ENCODE measurements at places on chromosomes 2 and 18. TPM values are rescaled to one million over a fixed set of nuclear protein-coding genes. Genes with fewer than 3 reads are reported as not detected.
A peak's percentile ranks its signal among the peaks of the same experiment; 100 is the strongest.

DNA sequence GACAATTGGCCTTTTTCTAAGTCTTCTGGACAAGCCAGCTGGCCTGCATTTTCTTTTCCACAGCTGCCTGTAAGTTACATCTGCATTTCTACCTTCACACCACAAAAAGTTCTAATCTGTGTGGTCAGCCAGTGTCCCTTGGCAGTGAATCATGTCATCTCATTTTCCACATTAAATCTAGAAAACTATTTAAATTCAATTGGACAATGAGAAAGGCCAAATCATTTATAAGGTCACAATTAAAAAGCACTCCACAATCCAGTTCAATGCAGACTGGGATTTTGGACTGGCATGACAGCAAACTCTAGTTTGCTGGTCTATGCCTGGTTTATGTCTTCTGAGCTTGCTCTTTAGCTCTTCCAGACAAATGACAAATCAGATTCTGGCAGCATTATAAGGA, 494.2 kb upstream of the SPHKAP start:
- DNase-seq: no peak
- no peak overlapping the region for H3K27ac ChIP-seq
- H3K36me3 ChIP-seq: no peaks in the 10 kb centered on the region
- no peak overlapping the region for H3K4me3 ChIP-seq
- no peaks in the 10 kb centered on the region for H3K4me1 ChIP-seq

IKZF2 gene
- polyA plus RNA-seq: 0.10 TPM

- DNase-seq: no peak
- no peak overlapping the region for H3K4me3 ChIP-seq
- no peaks in the 10 kb centered on the region for H3K4me1 ChIP-seq
- H3K36me3 ChIP-seq: no peaks in the 10 kb centered on the region
These were observed 314.5 kb upstream of the CHAC2 start for GRCh38 chr2:53452957-53453748.

- no peaks in the 10 kb centered on the region for H3K36me3 ChIP-seq
- no peaks in the 10 kb centered on the region for H3K4me1 ChIP-seq
- no peaks in the 10 kb centered on the region for H3K27me3 ChIP-seq
- H3K4me3 ChIP-seq: no peak overlapping the region
- no peak for DNase-seq
These were observed 78.2 kb downstream of the PTGR3 start for GRCh38 chr18:75130591-75131328.

GRCh38 chr2:161981679-161982250, 92.2 kb downstream of the DPP4 start:
- no peaks in the 10 kb centered on the region for H3K36me3 ChIP-seq
- H3K4me1 ChIP-seq: peaks cover 8% of the 10 kb centered on the region
- H3K27ac ChIP-seq: no peak overlapping the region
- H3K27me3 ChIP-seq: no peaks in the 10 kb centered on the region
- no peak for DNase-seq

- no peak overlapping the region for H3K27ac ChIP-seq
- DNase-seq: no peak
- H3K4me1 ChIP-seq: no peaks in the 10 kb centered on the region
- no peak overlapping the region for H3K4me3 ChIP-seq
- no peaks in the 10 kb centered on the region for H3K36me3 ChIP-seq
These were observed 257.1 kb upstream of the SPOPL start for GRCh38 chr2:138244501-138244925.

DNA sequence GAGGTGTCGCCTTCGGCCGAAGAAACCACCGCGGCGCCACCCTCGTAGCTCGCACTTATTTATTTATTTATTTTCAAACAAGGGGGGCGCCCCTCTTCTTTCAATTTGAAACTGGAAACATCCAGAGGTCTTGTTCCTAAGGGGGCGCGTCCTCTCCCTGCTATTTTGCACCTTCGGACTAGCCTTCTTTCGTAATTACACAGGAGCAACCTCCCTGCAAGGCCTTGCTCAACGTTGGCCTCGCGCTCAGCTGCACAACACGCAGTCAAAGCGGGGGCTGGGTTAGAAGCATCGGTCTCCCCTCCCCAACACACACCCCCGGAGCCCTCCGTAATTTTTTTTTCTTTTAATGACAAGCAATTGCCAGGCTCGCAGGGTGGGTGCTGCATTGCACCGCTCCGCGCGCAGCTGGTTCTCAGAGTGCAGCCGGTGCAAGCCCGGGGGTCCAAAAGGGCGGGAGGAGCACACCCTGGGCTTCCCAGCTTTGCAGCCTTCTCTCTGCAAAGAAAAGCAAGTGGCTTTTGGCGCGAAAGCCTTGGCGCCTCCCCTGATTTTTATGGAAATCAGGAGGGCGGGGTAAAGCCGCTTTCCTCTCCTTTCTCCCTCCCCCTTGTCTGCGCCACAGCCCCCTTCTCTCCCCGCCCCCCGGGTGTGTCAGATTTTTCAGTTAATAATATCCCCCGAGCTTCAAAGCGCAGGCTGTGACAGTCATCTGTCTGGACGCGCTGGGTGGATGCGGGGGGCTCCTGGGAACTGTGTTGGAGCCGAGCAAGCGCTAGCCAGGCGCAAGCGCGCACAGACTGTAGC, at the start of gene MYCN:
Gene MYCN (plus strand): TSS at position 697 of the 807 bp plus-strand sequence. CDS start 1,515 bp downstream, outside the sequence.
- H3K4me3 ChIP-seq: peak within 1 kb of the TSS; percentile 68
- H3K27ac ChIP-seq: no peak within 1 kb of the TSS
- peak; percentile 5 for DNase-seq

GRCh38 chr2:225690153-225690552, 290.6 kb downstream of the NYAP2 start:
- H3K4me1 ChIP-seq: no peaks in the 10 kb centered on the region
- no peak overlapping the region for H3K27ac ChIP-seq
- no peak overlapping the region for H3K4me3 ChIP-seq
- no peak for DNase-seq
- no peaks in the 10 kb centered on the region for H3K27me3 ChIP-seq

All from CD14-positive monocyte (primary cell).